ENCODE measurements at places on chromosomes 2 and 18. TPM values are rescaled to one million over a fixed set of nuclear protein-coding genes. Genes with fewer than 3 reads are reported as not detected.

SH3RF3 gene
- 2.5 TPM for total RNA-seq

COL3A1 gene
- 67.2 TPM for total RNA-seq

MAPK4 gene
- 0.19 TPM for total RNA-seq

PMAIP1 gene
- total RNA-seq = 7.0 TPM

EPHA4 gene
- total RNA-seq = 30.3 TPM

STK11IP gene
- 12.3 TPM for total RNA-seq

C1GALT1C1L gene
- total RNA-seq = 0.38 TPM

SGPP2 gene
- total RNA-seq = 39.3 TPM

SLC20A1 gene
- 9.4 TPM for total RNA-seq

ABCG8 gene
- total RNA-seq = not detected

C2orf78 gene
- total RNA-seq = not detected

TFCP2L1 gene
- 17.9 TPM for total RNA-seq

CXCR1 gene
- 1.3 TPM for total RNA-seq

FASTKD2 gene
- total RNA-seq = 26.4 TPM

DYSF gene
- 3.0 TPM for total RNA-seq

NEU4 gene
- total RNA-seq = not detected

OSR1 gene
- 0.19 TPM for total RNA-seq

ST6GAL2 gene
- 3.1 TPM for total RNA-seq

PRSS56 gene
- not detected for total RNA-seq

RFTN2 gene
- not detected for total RNA-seq

TCF23 gene
- total RNA-seq = not detected

CIB4 gene
- not detected for total RNA-seq

PSTPIP2 gene
- total RNA-seq = 12.7 TPM

C2orf92 gene
- total RNA-seq = 2.5 TPM

DYNAP gene
- 6.1 TPM for total RNA-seq

HOXD12 gene
- not detected for total RNA-seq

CAPN14 gene
- 130 TPM for total RNA-seq

SIX3 gene
- total RNA-seq = not detected

ZNF396 gene
- 0.18 TPM for total RNA-seq

UXS1 gene
- total RNA-seq = 40.4 TPM

MROH2A gene
- under 0.01 TPM for total RNA-seq

ANKRD30B gene
- not detected for total RNA-seq

All from esophagus squamous epithelium (tissue), 5 donors.